ENCODE measurements at places on chromosomes 3 and 15. TPM values are rescaled to one million over a fixed set of nuclear protein-coding genes. Genes with fewer than 3 reads are reported as not detected.

- H3K36me3 ChIP-seq: no peaks in the 10 kb centered on the region
- no peaks in the 10 kb centered on the region for H3K4me1 ChIP-seq
- peaks cover 18% of the 10 kb centered on the region for H3K27me3 ChIP-seq
- H3K4me3 ChIP-seq: no peak overlapping the region
Measured at GRCh38 chr3:44184319-44184953, 57.2 kb upstream of the TOPAZ1 start.

The COX17 gene
- 8.0 TPM for total RNA-seq

The MAGEL2 gene
- not detected for total RNA-seq

The CHRNA3 gene
- not detected for total RNA-seq

The CHRD gene
- total RNA-seq: 0.29 TPM

GRCh38 chr3:37041546-37042195, 48.4 kb downstream of the MLH1 start:
- H3K27me3 ChIP-seq: no peaks in the 10 kb centered on the region
- H3K4me1 ChIP-seq: no peaks in the 10 kb centered on the region
- no peak overlapping the region for H3K27ac ChIP-seq
- H3K36me3 ChIP-seq: peaks cover 20% of the 10 kb centered on the region
- no peak overlapping the region for H3K4me3 ChIP-seq

- H3K27ac ChIP-seq: no peak overlapping the region
- H3K4me3 ChIP-seq: no peak overlapping the region
- H3K36me3 ChIP-seq: no peaks in the 10 kb centered on the region
- H3K27me3 ChIP-seq: peaks cover 3% of the 10 kb centered on the region
- H3K4me1 ChIP-seq: no peaks in the 10 kb centered on the region
Measured at GRCh38 chr3:49648354-49649019, 25.7 kb upstream of the APEH start.

DNA sequence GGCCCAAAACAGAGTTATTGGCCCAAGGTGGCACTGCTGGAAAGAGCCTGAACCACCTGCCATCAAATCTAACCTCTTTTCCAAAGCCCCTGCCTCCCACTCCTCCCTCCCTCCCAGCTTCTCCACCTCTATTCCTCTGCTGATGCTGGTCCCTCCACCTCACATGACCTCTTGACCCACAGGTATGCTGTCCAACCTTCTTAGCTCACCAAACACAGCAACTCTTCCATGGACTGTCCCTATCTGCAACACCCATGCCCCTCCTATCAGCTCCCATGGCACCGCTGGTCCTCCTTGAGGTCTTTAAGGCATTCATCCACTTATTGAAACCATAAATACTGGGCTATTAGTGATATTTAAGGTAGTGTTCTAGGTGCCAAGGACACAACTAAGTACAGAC, 12.6 kb downstream of the NUP210 start:
- no peaks in the 10 kb centered on the region for H3K27me3 ChIP-seq
- DNase-seq: no peak
- no peak overlapping the region for H3K27ac ChIP-seq
- H3K4me3 ChIP-seq: no peak overlapping the region

The CKMT1A gene
- not detected for total RNA-seq

DNA sequence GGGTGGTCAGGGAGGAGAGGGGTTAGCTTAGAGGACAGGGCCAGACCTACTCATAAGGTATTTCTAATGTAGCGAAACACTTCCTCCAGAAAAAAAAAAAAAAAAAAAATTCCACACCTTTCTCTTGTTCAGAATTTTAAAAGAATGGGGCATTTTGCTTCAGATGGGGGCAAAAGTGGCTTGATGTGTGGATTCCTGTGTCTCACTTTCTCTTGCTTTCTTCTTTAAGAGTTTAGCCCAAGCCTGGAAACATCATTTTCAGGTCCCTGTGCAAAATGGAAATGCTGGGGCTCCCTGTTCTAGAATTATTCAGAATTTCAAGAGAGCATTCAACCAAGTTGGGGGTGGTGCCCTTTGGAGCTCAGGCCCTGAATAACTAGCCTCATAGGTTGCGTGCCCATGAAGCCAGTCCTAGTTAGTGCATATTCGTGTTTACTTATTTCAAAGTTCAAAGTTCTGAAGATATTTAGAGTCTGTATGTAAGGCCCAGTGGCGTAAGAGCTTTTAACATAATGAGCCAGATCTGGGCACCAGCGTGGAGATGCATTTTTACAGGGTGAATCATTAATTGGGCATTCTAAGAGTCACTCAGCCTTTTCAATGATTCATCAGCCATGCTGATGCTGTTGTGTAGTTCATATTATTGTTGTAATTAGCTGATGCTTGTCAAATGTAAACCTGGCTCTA, 104.5 kb downstream of the RPLP1 start:
- H3K27ac ChIP-seq: peak overlapping the region; percentile 82
- peaks cover 31% of the 10 kb centered on the region for H3K4me1 ChIP-seq
- no peak overlapping the region for H3K4me3 ChIP-seq
- peaks cover 17% of the 10 kb centered on the region for H3K27me3 ChIP-seq
- peak; percentile 85 for DNase-seq
- no peaks in the 10 kb centered on the region for H3K36me3 ChIP-seq

The MESP2 gene
- 0.72 TPM for total RNA-seq

The CD200R1 gene
- under 0.01 TPM for total RNA-seq

- H3K4me1 ChIP-seq: no peaks in the 10 kb centered on the region
- H3K4me3 ChIP-seq: no peak overlapping the region
- H3K27me3 ChIP-seq: no peaks in the 10 kb centered on the region
- no peak for DNase-seq
- no peak overlapping the region for H3K27ac ChIP-seq
- H3K36me3 ChIP-seq: no peaks in the 10 kb centered on the region
Measured at GRCh38 chr15:31569836-31570235, 243.2 kb downstream of the KLF13 start.

GRCh38 chr3:48656061-48656840, 6.4 kb downstream of the CELSR3 start:
- H3K27me3 ChIP-seq: no peaks in the 10 kb centered on the region
- peak; percentile 99 for DNase-seq
- no peak overlapping the region for H3K27ac ChIP-seq
- peak overlapping the region; percentile 70 for H3K4me3 ChIP-seq
- H3K4me1 ChIP-seq: peaks cover 3% of the 10 kb centered on the region
- no peaks in the 10 kb centered on the region for H3K36me3 ChIP-seq

The CCNL1 gene
- total RNA-seq: 157 TPM

DNA sequence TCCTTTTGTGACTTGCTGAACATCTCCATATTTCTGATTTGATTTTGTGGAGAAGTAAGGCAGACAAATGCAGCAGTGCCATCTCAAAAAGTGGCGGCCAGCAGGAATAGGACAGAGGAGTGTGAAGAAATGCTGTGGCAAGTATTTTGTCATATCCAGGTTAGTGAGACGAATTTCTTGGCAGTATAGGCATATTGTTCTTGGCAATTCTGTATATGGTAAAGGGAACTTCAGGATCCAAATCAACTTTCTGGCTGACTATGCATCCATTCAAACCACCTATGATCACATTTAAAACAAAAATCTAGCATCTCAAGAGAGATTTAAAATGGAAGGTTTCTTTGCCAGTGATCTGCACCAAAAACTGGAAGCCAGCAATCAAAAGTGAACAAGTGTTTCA, 228.0 kb downstream of the DTWD1 start:
- no peak for DNase-seq
- no peaks in the 10 kb centered on the region for H3K27me3 ChIP-seq
- peaks cover 27% of the 10 kb centered on the region for H3K4me1 ChIP-seq
- H3K27ac ChIP-seq: peak overlapping the region; percentile 95
- H3K4me3 ChIP-seq: no peak overlapping the region

- no peak for DNase-seq
- H3K4me1 ChIP-seq: no peaks in the 10 kb centered on the region
- H3K27me3 ChIP-seq: no peaks in the 10 kb centered on the region
- H3K36me3 ChIP-seq: no peaks in the 10 kb centered on the region
Measured at GRCh38 chr3:151707216-151707615, 26.5 kb upstream of the AADACL2 start.

The PLA1A gene
- total RNA-seq: under 0.01 TPM

GRCh38 chr3:63132461-63133250, 145.5 kb upstream of the SYNPR start:
- H3K36me3 ChIP-seq: no peaks in the 10 kb centered on the region
- no peak overlapping the region for H3K27ac ChIP-seq
- H3K27me3 ChIP-seq: no peaks in the 10 kb centered on the region

DNA sequence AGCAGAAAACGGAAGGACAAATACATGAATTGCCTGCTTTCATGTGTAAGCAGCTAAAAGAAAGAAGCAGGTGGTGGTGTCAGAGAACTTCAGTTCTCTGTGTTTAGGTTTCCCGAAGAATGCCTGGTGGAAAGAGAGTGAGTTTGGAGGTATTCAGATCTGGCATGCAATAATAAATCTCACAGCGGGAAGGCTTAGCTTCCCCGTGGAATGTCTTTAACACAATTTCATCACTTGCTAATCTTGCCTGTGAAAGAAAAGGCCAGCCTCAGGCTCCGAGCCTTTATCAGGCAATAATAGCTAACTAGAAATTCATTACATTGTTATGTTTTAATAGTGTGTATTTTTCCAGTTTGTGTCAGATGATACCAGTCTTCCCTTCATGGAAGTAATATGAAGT, 220.3 kb downstream of the PDZRN3 start:
- no peak overlapping the region for H3K4me3 ChIP-seq
- no peaks in the 10 kb centered on the region for H3K36me3 ChIP-seq
- no peak overlapping the region for H3K27ac ChIP-seq
- H3K27me3 ChIP-seq: no peaks in the 10 kb centered on the region
- DNase-seq: no peak

DNA sequence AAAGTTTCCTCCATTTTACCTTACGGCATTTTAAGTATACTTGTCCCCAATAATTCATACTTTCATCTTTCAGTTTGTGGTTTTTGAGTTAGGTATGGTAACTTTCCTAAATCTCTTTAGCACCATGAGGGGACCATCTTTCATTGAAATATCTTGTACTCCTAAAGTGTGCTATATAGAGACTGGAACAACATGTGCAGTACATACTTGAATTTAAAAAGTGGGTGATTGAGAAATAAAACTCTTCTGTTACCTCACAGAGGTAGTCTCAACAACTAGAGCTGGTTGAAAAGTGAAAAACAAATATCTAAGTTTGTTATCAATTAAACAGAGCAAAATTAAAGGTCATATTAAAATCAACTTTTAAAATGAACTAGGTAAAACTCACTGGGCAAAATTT, 423.1 kb downstream of the ROBO2 start:
- no peaks in the 10 kb centered on the region for H3K27me3 ChIP-seq
- H3K4me1 ChIP-seq: no peaks in the 10 kb centered on the region
- H3K36me3 ChIP-seq: no peaks in the 10 kb centered on the region
- H3K4me3 ChIP-seq: no peak overlapping the region

- no peak for DNase-seq
- H3K27ac ChIP-seq: no peak overlapping the region
- H3K36me3 ChIP-seq: no peaks in the 10 kb centered on the region
- no peak overlapping the region for H3K4me3 ChIP-seq
Measured at GRCh38 chr3:61750766-61751165, 189.4 kb downstream of the PTPRG start.

Data from osteoblast (primary cell).